ENCODE measurements at places on chromosomes 5 and 9.

DNA sequence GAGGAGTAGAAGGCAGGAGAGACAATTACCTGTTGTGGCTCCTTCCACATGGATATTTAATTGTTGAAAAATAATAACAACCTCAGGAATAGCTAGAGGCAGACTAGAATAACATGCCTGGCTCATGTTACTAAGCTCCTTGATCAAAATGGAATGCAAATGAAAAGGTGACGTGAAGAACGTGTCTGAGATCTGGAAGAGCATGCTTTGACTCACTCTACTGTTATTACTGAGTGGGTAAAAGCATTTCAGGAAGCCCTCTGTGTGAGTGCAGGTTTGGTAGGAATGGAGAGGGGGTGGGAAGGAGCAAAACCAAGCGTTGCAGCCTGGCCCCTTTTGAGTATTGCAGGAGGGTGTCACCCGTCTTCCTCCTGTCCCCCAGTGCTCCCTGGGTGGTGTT lies 84.8 kb downstream of the EQTN start:
- no peak for DNase-seq

- DNase-seq: no peak
These were observed 20.5 kb upstream of the PITX1 start for GRCh38 chr5:135054546-135054945.

- no peak for DNase-seq
These were observed 24.9 kb downstream of the TRPM3 start for GRCh38 chr9:71096421-71097108.

- DNase-seq: no peak
These were observed 21.9 kb downstream of the CRHBP start for GRCh38 chr5:76974785-76975184.

- no peak for DNase-seq
These were observed 48.2 kb upstream of the ZNF169 start for GRCh38 chr9:94210616-94211603.

- DNase-seq: no peak
These were observed 109.8 kb downstream of the NR6A1 start for GRCh38 chr9:124661271-124661670.

DNA sequence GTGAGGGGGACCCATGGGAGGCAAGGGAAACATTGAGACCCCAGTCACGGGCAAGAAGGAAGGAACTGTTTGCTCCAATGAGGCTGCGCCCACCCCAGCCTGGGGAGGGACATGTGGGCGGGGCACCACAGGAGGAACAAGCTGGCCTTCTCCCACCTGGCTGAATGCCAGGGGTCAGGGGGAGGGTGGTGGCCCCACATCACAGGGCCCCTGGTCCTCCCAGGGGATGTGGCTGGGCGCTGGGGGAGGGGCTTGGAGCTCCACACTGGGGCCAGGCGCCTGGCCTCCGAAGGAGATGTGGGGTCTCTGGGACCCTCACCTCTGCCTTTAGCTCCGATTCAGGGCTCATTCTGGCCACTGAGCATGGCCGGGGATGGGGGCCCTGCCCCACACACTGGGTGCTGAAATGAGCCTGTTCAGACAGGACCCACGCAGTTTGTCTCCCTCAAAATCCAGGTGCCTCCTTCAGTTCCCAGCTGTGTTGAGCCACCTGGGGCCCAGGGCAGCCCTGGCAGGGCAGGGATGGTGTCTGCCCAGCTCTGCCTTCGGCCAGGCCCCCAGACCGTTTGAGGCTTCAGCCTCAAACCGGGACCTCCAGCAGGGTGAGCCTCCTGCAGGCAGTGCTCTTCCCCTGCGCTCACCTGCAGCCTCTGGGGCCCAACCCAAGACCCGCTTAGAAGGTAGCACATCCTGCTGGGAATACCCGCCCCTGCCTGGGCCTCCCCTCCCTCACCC lies 33.2 kb upstream of the NOTCH1 start:
- no peak for DNase-seq

DNA sequence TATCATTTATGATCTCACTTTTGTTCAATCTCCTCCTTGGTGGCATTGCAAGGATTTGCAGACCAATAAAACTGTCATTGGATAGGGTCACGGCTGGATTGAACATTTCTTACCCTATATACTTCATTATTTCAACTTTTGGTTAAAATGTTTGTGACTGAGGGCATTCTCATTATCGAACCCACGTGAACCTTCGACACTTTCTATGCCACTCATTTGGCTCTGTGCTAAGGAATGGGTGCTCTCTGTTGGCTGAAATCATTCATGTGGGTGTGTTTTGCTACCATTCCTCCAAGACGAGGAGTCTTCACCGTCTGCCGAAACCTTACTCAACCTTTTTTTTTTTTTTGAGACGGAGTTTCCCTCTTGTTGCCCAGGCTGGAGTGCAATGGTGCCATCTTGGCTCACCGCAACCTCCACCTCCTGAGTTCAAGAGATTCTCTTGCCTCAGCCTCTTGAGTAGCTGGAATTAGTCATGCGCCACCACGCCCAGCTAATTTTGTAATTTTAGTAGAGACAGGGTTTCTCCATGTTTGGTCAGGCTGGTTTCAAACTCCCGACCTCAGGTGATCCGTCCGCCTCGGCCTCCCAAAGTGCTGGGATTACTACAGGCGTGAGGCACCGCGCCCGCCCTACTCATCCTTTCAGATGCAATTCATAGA lies 62.5 kb downstream of the CSNK1A1 start:
- peak; percentile 23 for DNase-seq

DNA sequence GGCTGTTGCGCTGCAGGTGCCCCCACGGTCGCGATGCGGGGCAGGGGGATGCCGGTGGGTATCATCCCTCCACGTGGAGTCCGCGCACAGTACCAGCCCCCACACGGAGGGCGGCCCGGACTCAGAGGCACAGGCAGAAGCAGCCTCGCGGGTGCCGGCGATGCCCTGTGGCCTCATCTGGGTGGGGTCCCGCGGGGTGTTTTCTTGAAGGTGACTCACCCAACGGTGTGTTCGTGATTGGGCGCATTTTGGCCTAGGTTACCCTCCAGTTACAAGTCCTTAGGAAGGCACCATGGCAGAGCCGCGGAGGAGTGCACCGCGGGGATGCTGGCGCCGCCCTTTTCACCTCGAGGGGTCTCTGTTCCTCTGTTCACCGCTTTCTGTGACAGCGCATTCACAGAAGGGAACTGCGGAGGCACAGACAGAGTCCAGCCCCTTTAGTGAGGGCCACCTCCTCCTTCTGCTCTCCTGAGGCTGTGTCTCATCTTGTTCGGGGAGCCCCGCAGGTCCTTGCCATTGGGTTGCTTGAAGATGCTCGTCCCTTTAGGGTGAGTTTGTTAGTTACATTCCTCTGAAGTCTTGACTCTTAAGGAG lies 21.6 kb upstream of the EXOC3 start:
- no peak for DNase-seq

DNA sequence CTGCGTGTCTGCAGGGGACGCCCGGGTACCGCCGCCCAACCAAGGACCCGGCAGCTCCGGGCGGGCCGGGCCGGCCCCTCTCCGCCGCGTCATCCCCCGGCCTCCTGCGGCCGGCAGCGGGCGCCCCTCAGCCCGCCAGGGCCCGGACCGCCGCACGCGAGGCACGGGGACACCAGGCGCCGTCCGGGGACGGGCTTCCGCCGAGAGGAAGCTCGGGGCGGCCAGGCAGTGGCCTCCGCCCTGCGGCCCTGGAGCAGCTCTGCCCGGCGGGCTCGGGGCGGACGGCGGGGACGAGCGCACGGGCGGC lies 373 bp downstream of the FBXW5 start:
- no peak for DNase-seq

DNA sequence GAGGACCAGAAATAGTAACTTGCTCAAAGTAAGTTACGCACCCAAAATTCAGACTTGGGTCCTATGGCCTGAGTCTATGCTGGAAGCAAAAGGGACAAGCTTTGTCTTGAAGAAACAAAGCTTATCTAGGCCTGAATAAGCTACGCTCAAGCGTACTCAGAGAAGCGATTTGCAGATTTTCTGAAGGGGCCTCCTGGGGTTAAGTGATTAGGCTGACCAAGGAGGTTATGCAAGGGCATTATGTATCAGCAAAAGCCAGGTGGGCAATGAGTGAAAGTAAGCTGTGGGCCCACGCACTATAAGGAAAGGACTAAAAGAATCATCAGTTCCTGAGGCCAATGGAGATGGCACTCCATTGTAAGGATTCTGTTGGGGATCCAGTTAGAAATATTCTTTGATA lies 122.1 kb downstream of the SNX18 start:
- no peak for DNase-seq

DNA sequence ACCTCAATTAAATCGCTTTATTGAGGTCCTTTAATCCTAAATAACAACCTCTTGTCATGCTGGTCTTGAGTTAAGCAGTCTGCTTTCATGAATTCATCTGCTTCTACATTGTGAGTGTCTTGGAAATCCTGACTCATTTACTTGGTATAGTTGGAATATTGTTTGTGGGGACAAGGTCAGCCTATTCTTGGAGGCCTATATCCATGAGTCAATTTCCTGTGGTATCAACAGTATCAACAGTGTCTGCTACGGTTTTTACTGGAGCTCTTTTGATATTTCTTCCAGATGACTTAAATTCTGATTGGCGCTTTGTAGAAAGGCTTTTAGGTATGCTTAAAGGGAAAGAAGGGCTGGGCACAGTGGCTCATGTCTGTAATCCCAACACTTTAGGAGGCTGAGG lies 71.2 kb upstream of the PARP8 start:
- no peak for DNase-seq

- DNase-seq: no peak
These were observed 36.0 kb downstream of the FBXL7 start for GRCh38 chr5:15535938-15536337.

GRCh38 chr5:109769597-109770291 lies 80.0 kb downstream of the MAN2A1 start:
- no peak for DNase-seq

DNA sequence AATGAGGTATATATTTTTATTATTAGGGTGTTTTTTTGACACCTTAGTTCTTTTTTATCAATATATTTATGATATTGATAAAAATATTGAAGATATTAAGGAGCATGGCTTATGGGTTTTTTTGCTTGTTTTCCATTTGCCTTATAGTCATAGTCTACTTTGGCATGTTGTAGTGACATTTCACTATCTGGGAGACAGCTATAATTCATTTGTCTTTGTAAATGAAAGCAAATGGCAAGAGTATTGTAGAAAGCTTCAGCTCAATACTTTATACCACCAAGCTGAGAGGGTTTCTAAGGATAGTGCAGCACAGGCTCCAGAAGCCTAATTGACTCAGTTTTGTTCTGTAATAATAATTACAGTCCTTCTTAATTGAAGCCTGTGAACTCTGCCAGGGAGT lies 1182.3 kb downstream of the EFNA5 start:
- DNase-seq: no peak

- no peak for DNase-seq
These were observed 41.4 kb upstream of the RNU6ATAC start for GRCh38 chr9:134205672-134206310.

- DNase-seq: no peak
These were observed 205.3 kb downstream of the DEPDC1B start for GRCh38 chr5:60494635-60495034.

GRCh38 chr5:68233075-68233474 lies 17.5 kb downstream of the PIK3R1 start:
- no peak for DNase-seq

- DNase-seq: no peak
These were observed 116.2 kb upstream of the RAPGEF1 start for GRCh38 chr9:131856105-131856504.

All from activated CD4-positive, alpha-beta T cell treated with anti-CD3 and anti-CD28 coated beads for 48 hours (primary cell).